ENCODE measurements at places on chromosomes 7 and 10.
A peak's percentile ranks its signal among the peaks of the same experiment; 100 is the strongest.

- no peak for DNase-seq
Observed at GRCh38 chr10:113921561-113922370, 67.3 kb downstream of the NHLRC2 start.

DNA sequence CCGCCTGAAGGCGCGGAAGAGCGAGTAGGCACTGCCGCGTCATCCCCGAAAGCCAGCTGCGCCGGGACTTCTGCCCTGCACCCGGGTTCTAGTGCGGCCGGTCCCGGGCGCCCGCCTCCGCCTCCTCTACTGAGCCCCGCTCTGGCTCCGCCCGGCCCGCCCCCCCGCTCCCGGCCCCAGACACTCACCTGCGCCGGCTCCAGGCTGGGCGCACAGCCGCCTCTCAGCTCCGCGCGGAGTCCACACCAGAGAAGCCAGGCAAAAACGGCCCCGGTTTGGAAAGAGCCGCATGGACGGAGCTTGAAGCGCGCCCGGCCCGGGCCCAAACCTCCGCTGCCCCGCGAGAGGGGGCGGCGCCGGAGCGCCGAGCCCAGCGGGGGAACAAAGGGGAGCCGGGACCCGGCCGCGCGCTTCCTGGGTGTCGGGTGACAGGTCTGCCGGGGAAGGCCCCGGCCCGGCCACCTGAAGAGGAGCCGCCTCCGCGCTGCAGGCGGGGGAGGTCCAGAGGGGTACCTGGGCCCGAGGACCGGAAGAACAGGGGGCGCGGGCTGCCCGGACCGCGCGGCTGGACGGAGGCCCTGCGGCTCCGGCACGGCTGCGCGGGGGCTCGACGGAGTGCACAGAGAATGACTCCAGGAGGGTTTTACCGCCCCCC, 168.2 kb downstream of the NRF1 start:
- peak; percentile 26 for DNase-seq

- DNase-seq, result no peak
Observed at GRCh38 chr7:17279061-17279460, 19.4 kb upstream of the AHR start.

DNA sequence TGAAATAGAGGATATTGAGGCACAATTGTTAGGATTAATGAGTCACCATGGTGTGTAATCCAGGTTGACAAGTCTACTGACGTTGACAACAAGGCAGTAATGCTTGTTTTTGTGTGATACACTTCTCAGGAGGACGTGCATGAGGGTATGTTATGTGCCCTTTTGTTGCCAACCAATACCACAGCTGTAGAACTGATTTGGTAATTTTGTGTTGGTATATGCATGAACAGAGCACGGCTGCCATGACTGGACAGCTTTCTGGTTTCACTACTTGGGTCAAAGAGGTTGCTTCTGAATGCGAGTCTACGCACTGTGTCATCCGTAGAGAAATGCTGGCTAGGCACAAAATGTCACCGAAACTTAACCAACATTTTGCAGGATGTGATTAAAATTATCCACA, 32.9 kb downstream of the PHTF2 start:
- no peak for DNase-seq

GRCh38 chr7:131067220-131067619, 260.5 kb upstream of the MKLN1 start:
- no peak for DNase-seq

GRCh38 chr7:134890246-134891240, 95.8 kb upstream of the AGBL3 start:
- no peak for DNase-seq

- no peak for DNase-seq
Observed at GRCh38 chr7:35804231-35804970, 3.5 kb downstream of the SEPTIN7 start.

- no peak for DNase-seq
Observed at GRCh38 chr10:606762-607544, 82.5 kb downstream of the DIP2C start.
